ENCODE measurements at places on chromosomes 11 and 22. TPM values are rescaled to one million over a fixed set of nuclear protein-coding genes. Genes with fewer than 3 reads are reported as not detected.

Gene SH3BP1
- 8.9 TPM for total RNA-seq

Gene FAR1
- total RNA-seq: 22.3 TPM

Gene KRTAP5-11
- not detected for total RNA-seq

Gene SYT8
- total RNA-seq: not detected

Gene ANO3
- total RNA-seq: 0.34 TPM

Gene MAPK8IP1
- 11.6 TPM for total RNA-seq

Gene CD44
- total RNA-seq: 224 TPM

Gene OR52I2
- total RNA-seq: not detected

Gene ANKRD42
- 4.2 TPM for total RNA-seq

Gene PATE2
- not detected for total RNA-seq

Gene GP1BB
- total RNA-seq: not detected

Gene MPPED2
- 0.17 TPM for total RNA-seq

Gene MIOX
- not detected for total RNA-seq

Gene MYEOV
- total RNA-seq: 3.3 TPM

Gene UBQLN3
- not detected for total RNA-seq

Gene POTEH
- total RNA-seq: not detected

Gene SSH3
- total RNA-seq: 14.1 TPM

Gene C11orf65
- total RNA-seq: 0.34 TPM

Gene PARVB
- total RNA-seq: 43.4 TPM

Gene BCO2
- under 0.01 TPM for total RNA-seq

Gene NXPE4
- total RNA-seq: not detected

Gene TBX10
- total RNA-seq: not detected

Gene OR52J3
- not detected for total RNA-seq

Gene ZNRF3
- total RNA-seq: 5.5 TPM

Gene SCN3B
- total RNA-seq: not detected
